Tongue (tissue), 3 donors: ENCODE measurements at places on chromosomes 2 and 18.
A peak's percentile ranks its signal among the peaks of the same experiment; 100 is the strongest.

- DNase-seq, result peak; percentile 26
These were observed 675.0 kb downstream of the IRS1 start for GRCh38 chr2:226124548-226125011.

DNA sequence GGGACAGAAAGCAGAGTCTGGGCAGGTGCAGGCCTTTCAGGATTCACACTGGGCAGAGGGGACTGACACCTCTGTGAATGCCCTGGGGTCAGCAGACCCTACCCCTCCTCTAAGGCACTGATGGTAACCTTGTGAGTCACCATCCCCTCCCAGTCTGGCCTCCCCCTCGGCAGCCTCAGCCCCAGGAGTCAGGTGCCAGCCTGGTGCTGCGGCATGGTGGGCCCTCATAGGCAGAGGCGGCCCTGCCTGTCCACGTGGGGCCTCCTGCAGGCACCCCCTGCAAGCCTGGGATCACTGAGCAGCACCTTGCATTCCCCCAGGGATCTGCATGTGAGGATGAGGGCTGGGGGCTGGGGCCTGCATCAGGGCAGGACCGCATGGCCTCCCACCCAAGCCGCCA, 4.8 kb upstream of the GPR17 start:
- DNase-seq, result no peak

- DNase-seq, result no peak
These were observed 129.5 kb upstream of the TRIB2 start for GRCh38 chr2:12587228-12587627.

- DNase-seq, result no peak
These were observed 114.0 kb downstream of the NOL10 start for GRCh38 chr2:10575609-10576280.

DNA sequence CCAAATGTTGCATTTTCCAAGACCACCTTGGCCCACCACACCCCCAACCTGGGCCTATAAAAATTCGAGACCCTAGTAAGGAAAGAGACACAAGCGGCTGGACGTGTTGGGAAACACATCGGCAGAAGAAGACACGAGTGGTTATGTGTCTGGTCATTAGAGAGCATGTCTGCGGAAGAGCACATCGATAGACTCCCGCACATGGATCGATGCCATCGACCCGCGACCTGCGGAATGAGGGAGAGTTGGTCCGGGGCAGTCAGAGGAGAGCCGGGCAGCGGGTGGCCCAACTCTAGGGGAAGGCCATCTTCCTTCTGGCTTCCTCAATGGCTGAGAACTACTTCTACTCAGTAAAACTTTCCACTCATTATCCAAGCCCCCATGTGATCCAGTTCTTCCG, 219.4 kb downstream of the TGIF1 start:
- no peak for DNase-seq

- DNase-seq, result peak; percentile 31
These were observed 13.3 kb upstream of the IMPACT start for GRCh38 chr18:24413148-24413547.

- peak; percentile 13 for DNase-seq
These were observed 21.7 kb downstream of the TMX3 start for GRCh38 chr18:68693091-68693815.

- no peak for DNase-seq
These were observed 11.4 kb upstream of the MAP3K20 start for GRCh38 chr2:173064151-173064805.

- no peak for DNase-seq
These were observed 61.0 kb downstream of the LPIN1 start for GRCh38 chr2:11807156-11808015.

GRCh38 chr2:120703330-120703994, 32.2 kb upstream of the GLI2 start:
- no peak for DNase-seq

DNA sequence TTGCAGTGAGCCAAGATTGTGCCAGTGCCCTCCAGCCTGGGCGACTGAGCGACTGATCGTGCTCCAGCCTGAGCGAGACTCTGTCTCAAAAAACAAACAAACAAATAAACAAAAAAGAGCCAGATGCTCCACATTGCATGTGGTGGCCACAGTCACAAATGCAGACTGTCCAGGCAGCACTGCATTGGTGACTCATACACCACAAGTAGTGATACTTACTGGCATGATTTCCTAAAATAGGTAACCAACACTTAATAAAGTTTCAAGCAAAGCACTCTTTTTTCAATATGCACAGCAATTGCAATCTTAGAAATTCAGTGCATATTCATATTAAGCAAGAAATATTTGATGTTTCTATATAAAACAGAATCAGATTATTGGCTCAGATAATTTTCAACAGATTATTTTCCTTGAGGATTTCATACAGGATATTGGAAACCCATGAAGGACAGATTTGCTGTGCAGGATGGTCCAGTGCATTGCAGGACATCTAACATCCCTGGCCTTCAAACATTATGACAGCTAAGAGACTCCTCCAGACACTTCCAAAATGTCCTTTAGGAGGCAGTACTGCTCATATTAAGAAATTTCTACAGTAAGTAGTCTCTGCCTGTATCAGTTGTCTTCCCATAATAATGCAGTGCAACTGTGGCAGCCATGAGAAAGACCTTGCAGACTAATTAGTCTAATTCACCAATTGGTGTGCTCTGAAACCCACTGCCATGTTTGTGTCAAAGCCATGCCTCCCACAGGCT, 10.5 kb upstream of the SLC1A4 start:
- DNase-seq, result no peak

DNA sequence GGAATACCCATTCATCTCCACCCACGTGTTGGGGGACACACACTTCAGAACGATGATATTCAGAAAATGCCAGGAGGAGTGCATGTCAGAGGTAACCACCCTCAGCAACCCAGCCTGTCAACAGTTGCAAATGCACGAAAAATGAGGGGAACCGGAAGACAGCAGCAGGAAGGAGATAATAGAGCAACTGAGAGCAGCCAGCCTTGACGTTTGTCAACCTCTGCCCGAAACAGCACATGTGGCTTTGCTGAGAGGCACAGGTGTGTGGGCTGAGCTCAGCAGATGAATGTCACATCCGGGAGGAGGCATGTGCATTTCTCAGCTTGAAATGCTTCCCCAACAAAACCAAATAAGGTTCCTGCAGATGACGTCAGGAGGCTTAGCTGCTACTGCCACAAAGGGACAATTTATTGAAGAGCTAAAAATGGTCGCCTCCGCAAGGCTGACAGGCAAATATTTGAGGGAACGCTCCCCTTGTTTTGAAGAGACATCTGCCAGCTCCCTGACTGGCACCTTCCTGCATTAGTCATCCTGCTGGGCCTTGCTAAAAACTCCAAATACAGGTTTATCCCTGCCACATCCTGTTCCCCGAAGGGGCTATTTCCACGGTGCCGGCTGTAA, 419.0 kb downstream of the NBAS start:
- peak; percentile 29 for DNase-seq

- DNase-seq, result no peak
These were observed 1450.0 kb downstream of the LRP1B start for GRCh38 chr2:140680862-140681261.

- no peak for DNase-seq
These were observed 116.4 kb downstream of the CBLN2 start for GRCh38 chr18:72427721-72428120.

- peak; percentile 41 for DNase-seq
These were observed 192.4 kb downstream of the RDH14 start for GRCh38 chr2:18368008-18368407.

DNA sequence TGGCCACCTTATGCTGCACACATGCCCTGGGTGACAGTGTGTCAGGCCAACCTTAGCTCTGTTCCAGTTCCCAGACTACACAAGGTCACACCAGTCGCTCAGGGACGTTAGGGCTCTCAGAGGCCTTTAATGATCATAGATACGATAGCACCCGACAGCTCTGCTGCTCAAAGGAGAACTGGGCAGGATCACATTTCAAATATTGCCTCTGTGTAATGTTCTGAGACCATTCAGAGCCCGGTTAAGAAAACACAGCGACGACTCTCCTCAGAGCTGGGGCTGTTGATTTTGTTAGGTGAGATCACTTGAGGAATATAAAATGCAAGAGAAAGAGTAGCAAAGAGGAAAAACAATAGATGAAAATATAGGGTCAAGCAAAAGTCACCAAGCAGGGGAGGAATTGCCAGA, 166.6 kb upstream of the TANK start:
- DNase-seq, result no peak

GRCh38 chr2:79223539-79223938, 64.0 kb upstream of the REG3A start:
- no peak for DNase-seq

DNA sequence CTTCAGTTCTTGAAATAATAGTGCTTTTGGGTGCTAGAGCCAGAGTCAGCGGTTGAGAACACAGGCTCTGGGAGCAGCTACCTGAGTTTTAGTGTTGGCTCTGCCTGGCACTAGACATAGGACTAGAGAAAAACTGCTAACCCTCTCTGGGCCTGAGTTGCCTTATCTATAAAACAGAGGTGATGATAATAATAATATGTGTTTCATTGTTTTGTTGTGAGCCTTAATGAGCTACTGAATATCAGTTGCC, 391.7 kb downstream of the PTPRM start:
- DNase-seq, result no peak

DNA sequence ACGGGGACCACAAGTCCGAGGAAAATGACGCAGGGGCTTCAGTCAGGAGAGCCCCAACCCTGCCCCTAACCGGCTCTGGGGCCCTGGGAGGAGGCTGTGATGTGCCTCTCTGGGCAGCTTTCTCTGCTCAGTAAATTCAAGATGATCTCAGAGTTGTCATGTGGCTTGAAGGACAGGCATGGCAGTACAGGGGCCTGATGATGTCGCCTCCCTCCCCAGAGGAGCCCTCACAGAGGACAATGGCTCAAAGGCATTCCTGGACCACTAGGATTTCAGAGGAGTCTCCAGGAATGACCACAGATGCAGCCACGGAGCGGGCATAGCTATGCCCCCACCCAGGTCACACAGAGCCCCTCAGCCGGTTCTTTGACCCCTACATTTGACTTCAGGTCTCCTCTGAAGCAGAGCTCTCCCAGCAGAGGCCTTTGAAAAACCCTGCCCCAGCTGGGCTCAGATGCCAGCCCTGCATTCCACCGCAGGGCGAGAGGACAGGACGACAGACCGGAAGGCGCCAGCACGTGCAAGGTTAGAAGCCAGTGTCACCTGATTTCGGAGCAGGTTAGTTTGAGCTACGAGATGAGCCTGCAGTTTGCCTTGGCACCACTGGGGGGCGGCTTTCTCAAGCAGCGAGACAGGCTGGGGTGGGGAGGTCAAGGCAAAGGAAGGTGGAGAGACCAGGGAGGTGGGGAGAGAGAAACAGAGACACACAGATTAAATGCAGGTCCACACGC, 39.2 kb downstream of the BIN1 start:
- peak; percentile 80 for DNase-seq

DNA sequence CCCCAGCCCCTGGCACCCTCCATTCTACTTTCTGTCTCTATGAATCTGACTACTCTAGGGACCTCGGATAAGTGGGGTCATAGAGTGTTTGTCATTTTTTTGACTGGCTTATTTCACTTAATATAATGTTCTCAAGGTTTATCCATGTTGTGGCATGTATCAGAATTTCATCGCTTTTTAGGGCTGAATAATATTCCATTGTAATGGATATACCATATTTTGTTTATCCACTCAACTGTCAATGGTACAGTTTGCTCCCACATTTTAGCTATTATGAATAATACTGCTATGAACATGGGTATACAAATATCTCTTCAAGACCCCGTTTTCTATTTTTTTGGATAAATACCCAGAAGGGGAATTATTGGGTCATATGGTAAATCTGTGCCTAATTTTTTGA, 7.4 kb downstream of the TRAF3IP1 start:
- DNase-seq, result no peak

- peak; percentile 54 for DNase-seq
These were observed 146.9 kb downstream of the TDRD15 start for GRCh38 chr2:21270708-21271122.

- DNase-seq, result no peak
These were observed 71.7 kb upstream of the CDH2 start for GRCh38 chr18:28248653-28249052.

- DNase-seq, result no peak
These were observed 38.7 kb downstream of the EMX1 start for GRCh38 chr2:72956050-72956395.

- DNase-seq, result no peak
These were observed 119.3 kb downstream of the GALNT3 start for GRCh38 chr2:165674780-165675179.

DNA sequence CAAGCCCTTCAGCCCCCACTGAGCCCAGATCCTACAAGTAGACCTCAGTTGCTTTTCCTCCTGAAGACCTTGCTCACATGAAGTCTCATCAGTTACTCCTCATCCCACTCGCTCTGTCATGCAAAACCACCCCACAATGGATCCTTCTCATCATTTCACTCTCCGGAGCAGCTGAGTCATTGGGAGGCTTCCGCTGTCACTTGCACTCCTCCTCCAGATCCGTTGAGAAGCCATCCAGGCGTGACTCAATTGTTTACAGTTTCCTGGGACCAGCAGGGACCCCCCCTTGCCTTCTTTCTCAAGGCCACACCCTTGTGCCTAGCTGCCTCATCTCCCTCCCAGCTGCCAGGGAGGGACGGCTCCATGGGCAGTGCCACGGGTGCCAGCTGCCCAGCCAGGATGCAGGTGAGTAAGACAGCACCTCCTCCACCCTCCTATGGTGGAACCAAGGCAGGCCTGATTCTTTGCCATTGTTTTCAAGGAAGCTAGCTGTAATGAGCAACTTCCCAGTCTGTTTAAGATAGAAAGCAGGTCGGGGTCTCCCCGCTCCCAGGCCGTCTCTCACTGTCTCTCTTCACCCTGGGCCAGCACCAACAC, 16.3 kb downstream of the GPR55 start:
- DNase-seq, result no peak

DNA sequence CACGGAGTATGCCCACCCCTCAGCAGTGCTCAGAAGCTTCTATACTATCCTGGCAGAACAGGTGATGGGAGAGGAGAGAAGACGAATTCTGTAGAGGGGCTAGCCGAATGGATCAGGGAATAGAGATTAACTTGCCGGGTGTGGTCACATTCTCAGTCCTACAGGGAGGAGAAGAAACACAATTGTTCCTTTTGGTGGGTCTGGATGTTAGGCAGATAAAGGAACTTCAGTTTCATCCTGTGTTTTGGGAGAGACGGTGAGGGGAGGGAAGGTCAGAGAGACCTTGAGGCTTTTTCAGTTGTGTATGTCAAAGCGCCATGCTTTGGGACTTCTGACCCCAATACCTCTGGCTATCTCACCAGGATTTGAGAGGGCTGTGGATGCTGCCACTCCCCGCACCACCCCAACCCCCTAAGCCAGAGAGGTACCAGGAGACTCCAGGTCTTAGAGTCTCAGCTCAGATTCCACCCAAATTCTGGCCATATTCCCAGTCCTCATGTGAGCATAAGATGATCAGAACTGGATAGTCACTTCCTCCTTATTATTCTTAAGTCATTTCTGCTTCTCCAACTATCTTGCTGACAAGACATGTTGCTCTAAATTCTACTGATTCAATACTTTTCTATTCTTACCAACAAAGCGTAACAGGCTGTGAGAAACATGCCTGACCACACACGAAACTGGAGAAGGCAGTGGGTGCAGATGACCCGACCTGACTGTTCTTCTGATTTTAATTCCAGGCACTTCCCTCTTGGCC, 2.3 kb upstream of the TMEM37 start:
- no peak for DNase-seq

- no peak for DNase-seq
These were observed 46.9 kb downstream of the TTC32 start for GRCh38 chr2:19854596-19855541.

- DNase-seq, result peak; percentile 84
These were observed 5.3 kb downstream of the PTGR3 start for GRCh38 chr18:75203416-75204268.

- peak; percentile 44 for DNase-seq
These were observed 122.9 kb upstream of the UNC80 start for GRCh38 chr2:209648714-209649113.
